ENCODE measurements at places on chromosomes 6 and 20.
A peak's percentile ranks its signal among the peaks of the same experiment; 100 is the strongest.

GRCh38 chr20:24933266-24933908 lies 15.7 kb upstream of the CST7 start:
- no peak for DNase-seq

GRCh38 chr6:111254004-111254778 lies 166.9 kb downstream of the SLC16A10 start:
- DNase-seq: no peak

GRCh38 chr20:8722277-8722928 lies 346.5 kb upstream of the PLCB4 start:
- peak; percentile 35 for DNase-seq

GRCh38 chr6:35810971-35811698 lies 6.0 kb downstream of the LHFPL5 start:
- DNase-seq: no peak

DNA sequence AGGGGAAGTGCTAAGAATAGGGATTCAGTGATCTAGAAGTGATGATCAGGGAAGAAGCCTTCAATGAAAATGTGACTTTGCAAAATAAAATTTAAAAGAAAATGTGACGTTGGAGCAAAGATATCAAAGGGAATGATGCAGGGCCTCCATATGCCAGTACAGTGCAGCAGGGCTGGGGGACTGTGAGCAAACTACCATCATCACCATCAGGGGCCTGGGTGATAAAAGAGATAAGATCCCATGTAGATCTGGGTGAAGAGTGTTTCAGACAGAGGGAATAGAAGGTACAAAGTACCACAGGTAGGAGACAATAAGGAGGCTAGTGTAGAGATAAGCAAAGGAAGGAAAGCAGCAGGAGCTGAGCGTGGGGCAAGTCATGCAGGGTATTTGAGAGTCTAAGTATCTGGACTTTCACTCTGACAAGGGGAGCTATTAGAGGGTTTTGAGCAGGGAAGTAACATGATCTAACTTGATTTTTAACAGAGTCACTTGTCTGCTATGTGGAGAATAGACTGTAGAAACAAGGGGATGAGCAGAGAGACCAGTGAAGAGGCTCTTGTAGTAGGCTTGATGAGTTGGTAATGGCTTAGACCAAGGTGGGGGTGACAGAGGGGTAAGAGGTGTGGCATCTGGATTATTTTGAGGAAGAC lies 295.6 kb downstream of the ZFAND3 start:
- no peak for DNase-seq
